ENCODE measurements at places on chromosomes 16 and 17.

DNA sequence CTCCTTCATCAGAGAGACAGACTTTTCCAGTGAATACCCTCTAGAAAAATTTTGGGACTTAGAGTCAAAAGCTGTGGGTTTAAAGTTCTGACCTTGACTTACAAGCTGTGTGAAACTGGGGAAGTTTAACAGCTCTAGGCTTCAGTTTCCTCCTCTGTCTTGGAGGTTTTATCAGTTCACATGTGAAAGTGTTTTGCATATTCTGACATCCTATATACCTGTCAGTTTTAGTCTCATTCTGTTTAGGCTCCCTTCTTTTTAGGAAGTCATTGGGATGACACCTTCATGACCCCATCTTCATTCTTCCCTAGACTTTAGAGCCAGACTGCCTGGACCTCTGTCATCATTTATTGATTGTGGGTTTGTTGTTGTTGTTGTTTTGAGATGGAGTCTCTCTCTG, 44.4 kb downstream of the YPEL2 start:
- H3K4me3 ChIP-seq = peak overlapping the region; percentile 21
- H3K36me3 ChIP-seq = peaks cover 2% of the 10 kb centered on the region
- peak overlapping the region; percentile 8 for H3K27ac ChIP-seq

DNA sequence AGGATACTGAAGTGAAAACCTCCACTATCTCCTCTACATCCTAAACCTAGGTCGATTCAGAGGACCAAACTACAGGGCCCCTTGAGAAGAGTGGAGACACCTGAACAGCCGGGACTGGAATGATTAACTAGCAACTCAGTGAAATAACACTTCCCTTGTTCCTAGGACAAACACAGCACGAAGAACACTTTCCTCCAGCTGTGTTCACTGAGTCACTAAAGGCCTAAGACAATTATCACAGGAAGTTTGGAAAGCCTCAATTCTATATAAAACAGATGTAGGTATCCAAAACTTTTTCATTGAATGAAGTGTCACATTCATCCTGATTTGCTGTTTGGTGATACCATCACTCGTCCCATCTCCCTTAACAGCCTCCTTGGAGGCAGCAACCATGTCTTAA, 15.5 kb upstream of the CUEDC1 start:
- H3K4me3 ChIP-seq = no peak overlapping the region

DNA sequence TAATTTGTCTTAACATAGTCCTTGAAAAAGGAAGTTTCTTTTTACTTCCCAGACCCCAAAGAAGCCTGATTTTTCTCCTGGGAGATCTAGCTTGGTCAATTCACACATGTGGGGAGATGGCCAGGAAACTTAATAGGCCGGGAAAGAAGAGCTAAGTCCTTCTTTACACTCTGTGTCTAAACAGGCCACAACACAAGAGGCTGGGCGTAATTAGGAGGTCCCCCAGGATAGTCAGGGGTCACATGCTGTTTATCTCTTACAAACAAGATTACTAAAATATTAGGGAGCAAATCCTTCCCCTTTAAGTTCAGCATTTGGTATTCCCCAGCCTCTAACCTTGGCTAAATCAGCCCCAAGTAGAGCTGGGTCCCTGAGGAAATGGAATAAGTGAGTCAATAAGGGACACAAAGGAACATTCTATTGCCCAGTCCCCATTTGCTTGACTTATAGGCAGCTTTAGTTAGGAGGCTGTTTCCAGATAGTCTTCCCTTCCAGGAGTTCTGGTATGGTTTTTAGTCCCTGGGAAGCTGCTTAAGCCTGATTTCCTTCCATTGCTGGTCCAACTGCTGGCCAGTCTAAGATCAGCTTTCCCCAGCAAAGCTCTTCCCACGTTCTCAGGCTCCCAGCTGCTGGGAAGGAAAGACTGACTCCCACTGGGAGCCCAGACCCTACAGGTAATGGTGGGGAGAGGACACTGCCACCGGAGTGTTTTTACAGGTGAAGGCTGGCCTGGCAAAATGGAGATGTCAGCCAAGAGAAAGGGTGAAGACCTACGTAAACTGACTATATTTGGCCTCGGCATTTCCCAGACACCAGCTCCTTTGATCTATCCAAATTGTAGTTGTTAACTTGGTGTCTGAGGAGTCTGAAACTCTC, 14.1 kb upstream of the HOXB9 start:
- no peak for DNase-seq
- peaks cover 25% of the 10 kb centered on the region for H3K27me3 ChIP-seq
- no peaks in the 10 kb centered on the region for H3K36me3 ChIP-seq
- H3K4me3 ChIP-seq = no peak overlapping the region

- no peak overlapping the region for H3K4me3 ChIP-seq
- no peak overlapping the region for H3K27ac ChIP-seq
- H3K27me3 ChIP-seq = peaks cover 4% of the 10 kb centered on the region
- H3K4me1 ChIP-seq = no peaks in the 10 kb centered on the region
- DNase-seq = no peak
Measured at GRCh38 chr16:19853132-19853741, 31.4 kb downstream of the GPRC5B start.

DNA sequence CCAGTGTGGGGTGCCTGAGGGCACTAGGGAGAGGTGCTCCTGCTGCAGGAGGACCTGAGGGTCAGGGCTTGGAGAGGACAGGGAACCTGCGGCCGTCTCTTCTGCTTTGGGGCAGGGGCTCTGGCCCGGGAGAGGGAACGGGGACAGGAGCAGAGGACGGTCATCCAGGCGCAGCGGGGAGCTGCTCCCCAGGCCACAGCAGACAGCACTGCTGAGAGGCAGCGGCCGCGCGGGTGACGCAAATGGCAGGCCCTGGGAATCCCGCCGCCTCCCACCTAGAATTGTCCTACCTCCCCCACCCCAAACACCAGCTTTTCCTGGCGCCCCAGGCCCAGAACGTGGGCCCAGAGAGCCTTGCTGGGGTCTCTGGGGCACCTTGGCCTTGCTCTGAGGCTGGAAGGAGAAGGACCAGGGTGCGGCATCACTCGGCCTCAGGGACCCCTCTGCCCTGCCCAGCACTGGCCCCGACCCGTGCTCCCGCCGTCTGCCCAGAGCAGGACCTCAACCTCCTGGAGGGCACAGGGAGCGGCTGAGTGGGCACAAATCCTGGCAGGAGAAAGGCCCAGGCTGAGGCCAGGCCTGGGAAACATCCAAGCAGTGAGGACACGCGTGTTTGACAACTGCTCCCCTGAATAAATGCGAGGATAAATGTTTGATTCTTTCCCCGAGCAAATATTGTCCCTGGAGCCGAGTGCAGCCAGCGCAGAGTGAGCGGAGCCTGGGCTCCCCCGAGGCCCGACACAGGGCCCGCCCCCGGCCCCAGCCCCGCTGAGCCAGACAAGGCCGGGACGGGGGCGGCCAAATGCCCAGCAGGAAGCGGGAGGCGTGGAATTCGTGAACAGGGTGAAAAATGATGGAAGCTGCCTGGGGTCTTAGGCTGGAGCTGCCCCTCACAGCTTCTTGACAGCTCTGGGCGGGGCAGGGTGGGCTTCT, 8.5 kb downstream of the SSTR5 start:
- no peak overlapping the region for H3K27ac ChIP-seq
- peaks cover 3% of the 10 kb centered on the region for H3K4me1 ChIP-seq
- DNase-seq = no peak
- no peak overlapping the region for H3K4me3 ChIP-seq
- peaks cover 10% of the 10 kb centered on the region for H3K36me3 ChIP-seq
- peaks cover 20% of the 10 kb centered on the region for H3K27me3 ChIP-seq

DNA sequence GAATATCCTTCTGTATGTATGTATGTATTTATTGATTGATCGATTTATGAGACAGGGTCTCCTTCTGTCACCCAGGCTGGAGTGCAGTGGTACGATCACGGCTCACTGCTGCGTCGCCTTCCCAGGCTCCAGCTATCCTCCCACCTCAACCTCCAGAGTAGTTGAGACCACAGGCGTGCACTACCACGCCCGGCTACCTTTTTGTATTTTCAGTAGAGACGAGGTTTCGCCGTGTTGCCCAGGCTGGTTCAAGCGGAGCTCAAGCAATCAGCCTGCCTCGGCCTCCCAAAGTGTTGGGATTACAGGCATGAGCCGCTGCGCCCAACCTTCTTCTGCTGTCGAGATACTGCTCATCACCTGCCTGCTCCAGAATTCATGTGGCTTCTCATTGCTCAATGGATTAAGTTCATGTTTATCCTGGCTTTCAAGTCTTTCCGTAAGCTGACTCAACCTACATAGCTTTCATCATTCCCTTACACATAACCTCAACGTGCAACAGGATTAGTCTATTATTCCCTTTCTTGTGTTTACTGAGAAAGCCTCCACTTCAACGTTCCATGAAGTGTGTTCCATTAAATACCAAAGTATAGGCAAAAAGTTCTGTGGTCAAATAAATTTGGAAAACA, 13.6 kb downstream of the TAC4 start:
- no peak for DNase-seq
- peaks cover 3% of the 10 kb centered on the region for H3K4me1 ChIP-seq
- H3K36me3 ChIP-seq = peaks cover 14% of the 10 kb centered on the region
- H3K4me3 ChIP-seq = no peak overlapping the region
- H3K27me3 ChIP-seq = no peaks in the 10 kb centered on the region
- no peak overlapping the region for H3K27ac ChIP-seq

- H3K27ac ChIP-seq = peak within 1 kb of the TSS; percentile 94
- peak within 1 kb of the TSS; percentile 86 for H3K4me3 ChIP-seq
- peaks cover 25% of the 10 kb centered on the region for H3K4me1 ChIP-seq
- H3K36me3 ChIP-seq = no peaks in the 10 kb centered on the region
Measured at GRCh38 chr16:30571445-30572322, at the start of gene ZNF688. Gene ZNF688 (minus strand): TSS chr16:30571714. CDS start chr16:30571629, 85 bp downstream.

DNA sequence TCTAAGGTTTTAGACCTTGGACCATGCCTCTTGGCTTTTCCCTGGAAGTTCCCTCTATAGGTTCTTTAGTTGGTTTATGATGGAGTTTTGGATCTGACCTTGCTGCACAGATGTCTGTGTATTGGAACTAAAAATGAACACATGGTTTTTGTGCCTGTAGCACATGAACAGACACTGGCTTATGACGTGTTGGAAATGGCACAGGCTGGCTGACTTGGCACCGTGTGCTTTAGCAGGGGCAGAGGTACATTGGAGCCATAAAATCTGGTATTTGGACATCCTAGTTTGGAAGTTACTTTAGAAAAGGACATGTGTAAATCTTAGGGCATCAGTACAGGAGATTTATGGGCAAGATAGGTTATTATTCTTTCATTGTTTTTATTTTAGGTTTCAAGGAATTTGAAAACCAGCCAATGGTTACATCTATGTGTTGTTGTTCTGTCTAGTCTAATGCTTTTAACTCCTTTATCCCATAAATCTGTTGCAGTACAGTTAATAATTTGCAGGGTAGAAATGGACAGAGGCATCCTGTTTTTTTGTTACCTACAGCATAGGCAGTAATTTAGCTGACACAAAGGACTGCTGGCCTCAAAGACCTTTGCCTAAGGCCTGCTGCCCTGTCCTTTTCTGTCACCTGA, 6.0 kb downstream of the SOCS7 start:
- no peaks in the 10 kb centered on the region for H3K36me3 ChIP-seq
- DNase-seq = no peak
- H3K27ac ChIP-seq = peak overlapping the region; percentile 6
- H3K4me1 ChIP-seq = peaks cover 40% of the 10 kb centered on the region

- peaks cover 13% of the 10 kb centered on the region for H3K4me1 ChIP-seq
- H3K27me3 ChIP-seq = no peaks in the 10 kb centered on the region
- no peak overlapping the region for H3K4me3 ChIP-seq
- no peak for DNase-seq
- peaks cover 1% of the 10 kb centered on the region for H3K36me3 ChIP-seq
- H3K27ac ChIP-seq = no peak overlapping the region
Measured at GRCh38 chr16:88807626-88808453, 3.9 kb downstream of the APRT start.
